Stimulated activated CD4-positive, alpha-beta T cell treated with anti-CD3 and anti-CD28 coated beads, Interleukin-1b, Interleukin-23, amount 100 ng/mL, for 24 hours (primary cell): ENCODE measurements at places on chromosomes 11 and 22.

DNA sequence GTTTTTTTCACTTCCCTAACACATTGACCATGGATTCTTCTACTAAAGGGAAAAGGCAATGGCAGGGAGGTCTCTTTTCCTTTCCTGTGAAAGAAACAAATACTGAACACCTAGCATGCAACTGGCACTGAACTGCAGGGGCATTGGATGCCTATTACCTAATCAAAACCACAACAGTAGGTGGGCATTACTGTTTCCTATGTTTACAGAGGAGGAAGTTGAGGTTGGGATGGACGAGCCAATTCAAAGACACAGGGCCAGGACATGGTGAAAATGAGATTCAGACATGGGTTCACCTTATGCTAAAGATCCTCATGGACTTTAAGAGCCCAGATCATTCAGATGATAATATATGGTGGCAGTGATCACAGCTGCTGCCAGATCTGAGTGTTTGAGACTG, 407.0 kb downstream of the MIAT start:
- DNase-seq, result no peak

DNA sequence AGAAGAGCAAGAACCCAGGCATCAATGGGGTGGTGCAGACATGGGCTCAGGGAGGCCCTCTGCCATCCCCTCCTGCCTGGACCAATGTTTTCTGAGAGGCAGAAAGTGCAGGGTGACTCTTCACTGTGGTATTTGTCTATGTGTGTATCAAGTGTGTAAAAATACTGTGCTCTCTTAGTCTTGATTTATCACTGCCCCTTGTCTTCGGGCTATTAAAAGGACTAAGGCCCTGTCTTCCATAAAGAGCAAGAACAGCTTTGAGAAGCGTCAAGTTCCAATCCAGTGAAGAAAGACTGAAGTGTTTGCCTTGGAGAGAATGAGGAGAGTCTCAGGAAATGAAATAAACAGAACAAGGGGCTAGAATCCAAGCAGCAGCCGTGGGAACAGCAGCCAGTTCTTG, 14.4 kb downstream of the PRSS23 start:
- no peak for DNase-seq

DNA sequence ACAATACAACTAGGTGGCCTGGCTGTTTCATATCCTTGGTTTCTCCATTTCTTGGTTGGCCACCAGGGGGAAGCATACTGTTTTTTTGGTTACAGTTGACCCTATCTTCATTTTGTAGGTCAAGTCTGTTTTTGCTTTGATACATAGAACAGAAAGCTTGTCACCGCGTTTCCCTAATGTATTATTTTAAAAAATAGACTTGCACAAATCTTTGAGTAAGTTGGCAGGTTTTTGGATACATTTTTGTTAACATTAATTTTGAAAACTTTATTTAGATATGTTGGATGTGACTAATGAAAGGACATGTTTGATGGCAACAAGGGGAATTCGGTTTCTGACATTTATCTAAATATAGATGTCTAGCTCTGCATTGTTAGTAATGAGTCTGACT, 3.0 kb downstream of the NCR3LG1 start:
- DNase-seq, result peak; percentile 34

DNA sequence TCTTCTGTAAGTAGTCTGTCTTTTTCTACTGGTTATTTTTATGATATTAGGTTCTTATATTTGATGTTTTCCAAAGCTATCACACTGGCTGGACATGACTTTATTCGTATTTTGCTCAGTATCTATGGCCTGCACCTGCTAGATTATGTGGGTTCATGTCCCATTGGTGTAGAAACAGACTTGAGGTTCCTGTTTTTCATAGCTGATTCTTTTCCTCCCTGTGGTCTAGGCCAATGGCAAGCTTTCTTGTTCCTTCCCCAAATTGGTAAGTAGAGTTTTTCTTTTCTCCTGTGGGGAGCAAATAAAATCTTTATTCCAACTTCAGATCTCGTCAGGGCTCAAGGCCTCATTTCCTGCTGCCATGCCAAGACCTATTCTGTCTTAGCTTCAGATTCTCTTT, 30.2 kb upstream of the SWAP70 start:
- no peak for DNase-seq

- no peak for DNase-seq
These were observed 61.3 kb downstream of the PPME1 start for GRCh38 chr11:74232311-74232950.

DNA sequence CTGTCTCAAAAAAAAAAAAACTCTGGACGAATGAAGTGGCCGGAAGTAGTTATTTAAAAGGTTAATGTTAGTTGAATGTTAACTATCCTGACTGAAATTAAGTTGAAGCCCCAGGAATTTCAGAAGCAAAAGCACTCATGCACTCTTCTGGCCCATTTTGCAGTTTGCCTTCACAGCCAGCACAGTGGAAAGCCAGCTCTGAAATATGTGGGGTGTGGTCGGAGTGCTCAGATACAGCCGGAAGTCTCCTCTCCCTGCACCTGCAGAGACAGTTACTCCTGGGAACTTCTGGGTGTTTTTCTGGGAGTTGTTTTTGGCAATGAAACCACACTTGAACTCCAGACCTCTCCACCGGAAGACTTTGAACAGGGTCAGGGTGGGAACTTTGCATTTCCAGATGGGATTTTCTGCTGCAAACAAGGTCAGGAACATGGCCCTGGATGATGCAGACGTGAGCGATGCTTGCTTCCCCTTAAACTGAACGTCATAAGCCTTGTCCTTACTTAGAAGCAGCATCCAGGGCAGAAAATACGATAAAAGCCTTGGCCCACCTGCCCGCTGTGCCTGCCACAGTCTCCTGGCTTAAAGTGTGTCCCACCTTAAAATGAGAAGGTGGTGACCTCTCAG, 21.5 kb upstream of the CABP2 start:
- DNase-seq, result no peak

GRCh38 chr11:2186669-2187279, 15.2 kb upstream of the TH start:
- DNase-seq, result peak; percentile 15

- no peak for DNase-seq
These were observed 13.6 kb downstream of the BCR start for GRCh38 chr22:23193882-23194281.
